Posterior vena cava (tissue), 2 donors: ENCODE measurements at places on chromosomes 5 and 9.

DNA sequence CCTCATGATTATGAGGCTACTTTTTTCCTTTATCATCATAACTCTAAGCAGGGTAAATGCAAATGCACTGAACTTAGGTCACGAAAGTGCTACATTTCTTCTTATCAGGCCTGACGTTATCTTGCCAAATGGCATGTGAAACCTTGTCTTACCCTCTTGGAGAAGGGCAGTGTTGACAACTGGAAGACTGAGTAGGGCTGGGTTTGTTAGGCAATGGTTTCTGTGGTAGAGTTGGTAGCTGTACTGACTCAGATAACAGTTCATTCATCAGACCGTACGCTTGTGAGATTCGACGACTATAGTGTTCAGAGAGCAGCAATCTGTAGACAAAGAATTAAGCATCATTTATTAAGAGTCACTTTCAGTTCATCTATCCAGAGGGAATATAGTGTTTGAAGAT, 127.7 kb downstream of the CPLANE1 start:
- DNase-seq: no peak

GRCh38 chr9:136019041-136019680, 58.0 kb upstream of the UBAC1 start:
- peak; percentile 77 for DNase-seq

DNA sequence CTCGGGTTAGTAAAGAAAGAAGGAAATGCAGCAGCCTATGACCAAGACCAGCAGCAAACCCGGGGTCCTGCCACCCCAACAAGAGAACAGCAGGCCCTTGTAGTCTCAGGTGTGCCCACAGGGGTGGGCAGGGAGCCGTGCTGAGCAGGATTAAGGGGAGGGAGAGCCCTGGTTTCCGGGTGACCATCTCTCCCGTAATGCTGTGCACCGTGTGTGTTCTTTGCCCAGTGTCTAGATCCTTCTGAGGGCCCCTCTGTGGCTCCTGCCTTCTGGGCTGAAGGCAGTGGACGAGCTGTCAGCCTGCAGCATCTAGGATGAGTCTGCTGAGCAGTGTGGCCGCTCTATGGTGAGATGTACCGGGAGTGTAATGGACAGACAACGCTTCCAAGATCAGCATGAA, 12.7 kb upstream of the PLEKHG4B start:
- DNase-seq: no peak

- DNase-seq: no peak
These were observed 108.3 kb downstream of the WNK2 start for GRCh38 chr9:93292288-93292615.

DNA sequence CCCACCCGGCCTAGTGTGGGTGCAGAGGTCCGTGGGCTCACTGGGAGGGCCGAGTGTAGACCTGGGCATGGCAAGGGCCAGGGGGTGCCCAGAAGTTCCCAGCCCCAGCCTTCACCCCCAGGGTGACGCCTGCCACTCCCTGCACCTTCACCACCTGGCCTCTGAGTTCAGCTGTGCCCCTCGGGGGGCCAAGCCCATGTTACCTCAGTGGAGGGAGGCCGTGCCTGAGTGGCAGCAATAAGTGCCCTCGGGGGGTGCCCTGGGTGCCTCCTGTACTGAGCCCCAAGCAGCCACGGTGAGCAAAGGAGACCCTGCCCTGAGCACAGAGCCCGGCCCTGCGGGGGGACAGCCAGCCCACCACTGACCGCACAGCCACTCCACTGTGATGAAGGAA, 10.3 kb upstream of the FCN2 start:
- DNase-seq: peak; percentile 58

DNA sequence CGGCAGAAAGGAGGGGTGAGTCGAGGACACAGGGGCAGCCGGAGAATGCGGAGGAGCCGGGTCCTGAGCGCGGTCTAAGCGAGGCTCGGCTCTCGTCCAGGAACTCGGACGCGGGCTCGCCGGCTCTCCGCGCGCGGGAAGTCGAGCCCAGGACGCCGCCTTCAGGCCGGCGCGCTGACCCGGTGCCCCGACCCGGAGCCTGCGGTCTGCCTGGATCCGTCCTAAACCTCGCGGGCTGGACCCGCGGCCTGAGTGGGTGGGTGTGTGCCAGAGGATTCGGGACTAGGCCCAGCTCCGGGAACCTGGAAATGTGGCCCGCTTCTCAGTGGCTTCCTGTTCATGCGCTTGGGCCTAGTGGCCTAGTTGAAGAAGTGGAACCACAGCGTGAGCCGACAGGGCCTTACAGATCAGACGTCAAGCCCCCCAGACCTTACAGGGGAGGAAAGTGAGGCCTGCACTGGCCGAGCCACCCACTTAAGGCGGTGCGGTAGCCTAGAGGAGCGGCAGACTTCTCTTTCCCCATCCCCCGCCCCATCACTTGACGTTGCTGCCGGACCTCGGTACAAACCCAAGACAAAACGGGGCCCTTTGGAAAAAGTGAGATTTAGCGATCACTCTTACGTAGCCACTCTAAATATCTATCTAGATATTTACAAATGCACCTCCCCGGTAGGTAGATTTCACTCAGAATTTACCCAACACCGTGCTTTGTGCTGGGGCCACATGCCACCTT, 1.2 kb downstream of the CDKN2B-AS1 start:
- peak; percentile 87 for DNase-seq

DNA sequence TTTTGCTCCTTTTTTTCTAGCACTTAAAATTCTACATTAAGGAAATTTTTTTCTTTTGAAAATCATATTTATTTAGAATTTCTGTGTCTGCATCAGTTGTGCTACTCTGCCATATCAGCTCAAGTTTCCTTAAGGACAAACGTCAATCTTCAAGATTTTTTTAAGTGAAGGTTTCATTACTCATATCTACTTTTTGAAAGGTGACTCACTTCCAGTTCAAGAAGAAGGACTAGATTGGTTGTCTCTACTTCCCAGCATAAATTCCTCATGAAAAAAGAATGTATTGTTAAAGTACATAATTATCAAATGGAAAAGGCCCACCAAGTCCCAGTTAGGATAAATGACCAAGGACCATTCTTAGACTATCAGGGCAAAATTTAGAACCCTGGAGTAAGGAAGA, 626.5 kb downstream of the DMRTA1 start:
- no peak for DNase-seq

DNA sequence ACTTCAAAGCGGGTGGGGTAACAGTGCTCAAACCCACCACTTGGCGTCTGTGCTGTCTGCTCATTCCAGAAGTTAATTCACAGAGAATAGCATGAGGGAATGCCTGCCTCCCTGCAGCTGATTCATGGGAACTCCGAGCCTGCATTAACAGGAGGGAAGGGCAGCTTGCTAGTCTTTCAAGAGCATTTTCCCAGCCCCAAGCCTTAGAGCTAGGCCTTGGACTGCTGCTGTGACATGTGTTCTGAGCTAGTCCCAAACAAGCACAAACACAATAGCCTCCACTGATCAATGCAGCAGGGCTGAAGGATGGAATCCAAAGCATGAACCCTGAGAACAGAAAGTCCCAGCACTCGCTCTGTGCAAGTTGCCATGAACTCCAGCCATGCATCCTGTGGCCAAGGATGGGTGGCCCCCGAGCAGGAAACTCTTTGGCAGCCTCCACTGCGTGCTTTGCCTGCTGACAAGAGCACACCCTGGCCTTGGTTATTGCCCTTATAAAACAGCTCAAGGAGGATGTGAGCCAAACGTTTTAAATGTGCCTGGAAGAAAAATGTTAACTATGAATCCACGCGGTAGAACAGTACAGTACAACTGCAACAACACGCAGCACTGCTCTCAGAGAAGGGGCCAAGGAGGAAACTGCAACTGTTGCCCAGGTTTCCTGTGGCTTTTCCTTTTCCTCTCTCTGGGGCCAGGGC, 653.1 kb upstream of the KLF4 start:
- DNase-seq: peak; percentile 95

DNA sequence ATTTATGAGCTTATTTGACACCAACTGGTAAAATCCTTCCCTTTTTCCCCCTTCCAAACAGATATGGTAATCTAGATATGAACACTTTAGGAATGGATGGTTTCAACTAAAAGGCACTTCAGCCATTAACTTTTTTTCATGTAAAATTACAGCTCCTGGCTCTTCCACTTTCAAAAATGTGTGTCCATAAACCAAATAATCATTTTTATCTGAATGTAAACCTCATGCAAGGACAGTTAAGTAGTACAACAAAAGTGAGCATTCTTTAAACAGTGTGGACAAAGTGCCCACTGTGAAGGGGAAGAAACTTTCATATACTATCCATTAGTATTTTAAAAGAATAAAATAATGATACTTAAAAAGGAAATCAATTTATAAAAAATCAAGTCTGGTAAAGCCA, 17.2 kb downstream of the RAB14 start:
- DNase-seq: no peak

DNA sequence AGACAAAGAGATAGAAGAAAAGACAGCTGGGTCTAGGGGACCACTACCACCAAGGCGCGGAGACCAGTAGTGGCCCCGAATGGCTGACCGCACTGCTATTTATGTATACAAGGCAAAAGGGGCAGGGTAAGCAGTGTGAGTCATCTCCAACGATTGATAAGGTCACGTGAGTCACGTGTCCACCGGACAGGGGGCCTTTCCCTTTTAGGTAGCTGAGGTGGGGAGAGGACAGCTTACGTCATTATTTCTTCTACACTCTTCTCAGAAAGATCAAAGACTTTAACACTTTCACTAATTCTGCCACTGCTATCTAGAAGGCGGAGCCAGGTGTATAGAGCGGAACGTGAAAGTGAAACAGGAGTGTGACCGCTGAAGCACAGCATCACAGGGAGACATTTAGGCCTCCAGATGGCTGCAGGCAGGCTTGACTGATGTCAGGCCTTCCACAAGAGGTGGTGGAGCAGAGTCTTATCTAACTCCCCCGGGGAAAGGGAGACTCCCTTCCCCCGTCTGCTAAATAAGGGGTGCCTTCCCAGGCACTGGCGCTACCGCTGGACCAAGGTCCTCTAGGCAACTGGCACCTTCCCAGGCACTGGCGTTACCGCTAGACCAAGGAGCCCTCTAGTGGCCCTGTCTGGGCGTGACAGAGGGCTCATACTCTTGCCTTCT, 6.1 kb upstream of the PRR16 start:
- DNase-seq: peak; percentile 91

- DNase-seq: no peak
These were observed 1.8 kb upstream of the JAKMIP2 start for GRCh38 chr5:147784146-147784987.

- no peak for DNase-seq
These were observed 234.2 kb upstream of the MEF2C start for GRCh38 chr5:89117124-89117644.

GRCh38 chr9:5850724-5851122, 17.8 kb upstream of the ERMP1 start:
- DNase-seq: no peak

DNA sequence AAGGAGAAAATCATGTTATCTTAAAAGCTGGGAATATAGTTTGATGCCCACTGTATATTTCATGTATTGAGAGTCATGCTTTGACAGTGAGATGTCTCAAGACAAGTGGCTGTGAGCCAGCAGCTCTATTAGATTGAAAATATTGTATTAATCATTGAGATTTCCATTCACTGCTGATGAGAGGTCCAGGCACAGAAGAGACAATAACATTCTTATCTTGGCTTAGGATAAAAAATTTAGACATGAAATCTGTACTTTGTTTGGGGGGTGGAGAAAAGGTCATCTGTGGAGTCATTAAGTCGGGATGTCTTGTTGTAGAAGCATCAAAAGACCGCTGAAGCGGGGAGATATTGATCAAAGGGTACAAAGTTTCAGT, 97.9 kb upstream of the EQTN start:
- no peak for DNase-seq

GRCh38 chr5:20559845-20560244, 571.8 kb upstream of the CDH18 start:
- no peak for DNase-seq

DNA sequence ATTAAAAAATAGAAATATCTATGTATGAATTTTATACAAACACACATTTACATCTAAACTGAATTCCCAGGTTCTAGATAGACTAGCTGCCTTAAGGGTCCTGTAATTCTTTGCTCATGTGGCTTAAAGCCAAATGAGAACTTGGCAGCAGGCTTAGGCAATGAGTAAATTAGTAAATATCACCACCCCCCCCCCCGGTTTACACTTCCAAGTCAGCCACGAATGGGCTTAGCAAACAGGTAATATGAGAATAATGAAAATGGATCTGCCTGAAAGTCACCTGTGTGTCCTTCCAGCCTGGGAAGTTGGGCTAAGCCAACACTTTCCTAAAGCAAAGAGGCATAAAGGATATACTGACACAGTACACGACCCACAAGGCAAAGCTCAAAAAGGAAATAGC, 108.6 kb downstream of the KLHL3 start:
- DNase-seq: no peak

DNA sequence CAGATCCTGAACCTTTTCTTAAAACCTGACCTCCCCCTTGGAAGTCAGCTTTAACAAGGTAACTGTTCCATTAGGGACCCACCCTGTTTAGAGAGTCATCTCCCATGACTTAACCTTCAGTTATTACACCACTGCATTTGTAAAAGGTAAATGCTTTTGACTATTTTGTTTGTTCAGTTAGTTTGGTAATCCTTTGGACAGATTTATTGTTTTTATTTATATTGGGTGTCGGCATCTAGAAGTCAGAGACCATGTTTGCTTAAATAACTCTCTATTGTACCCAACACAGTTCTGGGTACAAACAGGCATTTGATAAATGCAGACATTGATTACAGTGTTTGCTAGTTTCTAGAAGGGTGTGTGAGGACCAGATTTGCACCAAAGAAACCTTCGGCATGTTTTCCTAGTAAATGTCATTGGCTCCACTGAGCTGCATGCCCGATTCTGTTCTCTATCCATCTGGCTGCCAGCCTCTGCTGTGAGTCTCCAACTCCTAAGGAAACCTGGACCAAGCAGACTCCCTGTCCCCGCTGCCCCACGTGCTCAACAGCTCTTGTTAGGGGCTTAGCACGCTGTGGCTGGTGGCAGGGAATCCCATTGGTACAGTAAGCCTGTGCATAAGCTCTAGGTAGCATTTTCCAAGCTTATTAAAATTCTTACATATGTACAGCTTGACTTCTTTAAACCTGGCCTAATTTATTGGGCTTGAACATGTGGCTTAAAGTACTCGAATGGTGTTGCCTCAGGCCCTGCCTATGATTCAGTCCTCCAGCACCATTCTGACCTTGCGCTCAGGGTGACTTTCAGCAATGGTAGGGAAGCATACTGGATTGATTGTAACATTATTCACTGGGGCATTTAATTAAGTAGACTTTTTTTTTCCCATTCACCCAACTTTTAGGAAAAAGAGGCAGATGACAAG, 6.6 kb downstream of the PCBD2 start:
- DNase-seq: no peak

- peak; percentile 81 for DNase-seq
These were observed 5.2 kb upstream of the BARX1 start for GRCh38 chr9:93960221-93960970.

- DNase-seq: no peak
These were observed 131.3 kb upstream of the CCDC180 start for GRCh38 chr9:97176206-97176605.
